ENCODE measurements at places on chromosomes 3 and 15. TPM values are rescaled to one million over a fixed set of nuclear protein-coding genes. Genes with fewer than 3 reads are reported as not detected.
A peak's percentile ranks its signal among the peaks of the same experiment; 100 is the strongest.

GRCh38 chr3:166902374-166902773 lies 477.7 kb downstream of the ZBBX start:
- no peak for DNase-seq
- H3K36me3 ChIP-seq, result no peaks in the 10 kb centered on the region
- no peak overlapping the region for H3K27ac ChIP-seq

DNA sequence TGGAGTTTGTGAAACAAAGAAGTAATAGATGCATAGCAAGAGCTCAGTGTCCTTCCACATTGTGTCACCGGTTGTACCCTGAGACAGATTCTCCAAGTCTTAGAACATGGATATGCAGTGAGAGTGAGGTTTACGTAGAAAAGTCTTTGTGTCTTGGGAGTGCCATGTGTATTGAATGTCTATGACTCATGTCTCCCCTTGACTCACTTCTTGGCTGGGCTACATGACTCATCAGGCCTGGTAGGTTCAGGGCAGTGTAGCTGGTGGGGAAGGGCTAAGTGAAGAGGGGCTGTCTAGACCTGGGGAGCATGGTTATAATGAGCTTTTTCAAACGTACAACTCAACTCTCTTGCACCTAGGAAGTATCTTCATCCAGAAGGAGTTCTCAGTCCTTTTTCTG lies 167.4 kb downstream of the GAP43 start:
- peak; percentile 52 for DNase-seq
- H3K27ac ChIP-seq, result no peak overlapping the region
- H3K4me3 ChIP-seq, result no peak overlapping the region
- no peaks in the 10 kb centered on the region for H3K36me3 ChIP-seq
- no peaks in the 10 kb centered on the region for H3K27me3 ChIP-seq

DNA sequence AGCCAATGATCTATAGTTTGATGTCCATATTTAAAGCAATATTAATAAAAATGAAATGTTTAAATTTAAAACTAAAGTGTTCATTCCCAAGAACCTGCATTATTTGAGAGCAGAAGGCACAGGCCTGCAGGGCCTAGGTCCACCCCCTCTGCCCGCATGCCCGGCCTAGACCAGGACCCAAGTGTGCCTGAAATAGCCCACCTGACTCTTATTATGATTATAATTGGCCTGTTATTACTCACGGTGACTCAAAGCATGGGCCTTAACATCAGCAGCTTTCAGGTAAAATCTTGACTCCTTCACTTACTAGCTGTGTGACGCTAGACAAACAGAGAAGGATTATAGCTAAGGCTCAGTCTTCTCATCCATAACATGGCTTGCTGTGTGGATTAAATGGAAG lies 128.8 kb downstream of the PLCL2 start:
- H3K36me3 ChIP-seq, result no peaks in the 10 kb centered on the region
- no peak for DNase-seq
- no peak overlapping the region for H3K27ac ChIP-seq
- no peaks in the 10 kb centered on the region for H3K4me1 ChIP-seq
- no peak overlapping the region for H3K4me3 ChIP-seq

Gene HRG
- total RNA-seq, result not detected

Gene ARGFX
- total RNA-seq, result not detected
